Caco-2 (cell line): ENCODE measurements at places on chromosomes 4 and X.

- no peak for DNase-seq
These were observed 19.7 kb upstream of the ACSL1 start for GRCh38 chr4:184845367-184846021.

DNA sequence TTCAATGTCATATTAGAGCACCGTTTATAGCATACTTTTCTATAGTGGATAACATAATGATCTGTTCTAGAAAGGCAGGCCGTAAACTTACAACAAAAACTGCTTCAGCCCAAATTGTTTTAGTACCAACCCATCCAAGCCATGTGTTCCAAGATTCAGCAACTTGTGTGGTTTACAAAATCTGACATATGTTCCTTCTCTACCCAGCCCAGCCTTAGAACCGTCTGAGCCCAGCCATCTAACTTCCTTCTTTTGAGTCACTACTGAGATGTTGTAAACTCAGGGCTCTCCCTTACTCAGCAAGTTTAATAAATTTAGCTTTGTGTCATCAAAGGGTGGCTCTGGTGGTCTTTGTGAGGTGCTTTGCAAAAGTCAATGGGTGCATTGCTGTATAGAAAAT, 32.4 kb upstream of the REPS2 start:
- DNase-seq = no peak

- no peak for DNase-seq
These were observed 335.0 kb downstream of the BMPR1B start for GRCh38 chr4:95092766-95093165.

DNA sequence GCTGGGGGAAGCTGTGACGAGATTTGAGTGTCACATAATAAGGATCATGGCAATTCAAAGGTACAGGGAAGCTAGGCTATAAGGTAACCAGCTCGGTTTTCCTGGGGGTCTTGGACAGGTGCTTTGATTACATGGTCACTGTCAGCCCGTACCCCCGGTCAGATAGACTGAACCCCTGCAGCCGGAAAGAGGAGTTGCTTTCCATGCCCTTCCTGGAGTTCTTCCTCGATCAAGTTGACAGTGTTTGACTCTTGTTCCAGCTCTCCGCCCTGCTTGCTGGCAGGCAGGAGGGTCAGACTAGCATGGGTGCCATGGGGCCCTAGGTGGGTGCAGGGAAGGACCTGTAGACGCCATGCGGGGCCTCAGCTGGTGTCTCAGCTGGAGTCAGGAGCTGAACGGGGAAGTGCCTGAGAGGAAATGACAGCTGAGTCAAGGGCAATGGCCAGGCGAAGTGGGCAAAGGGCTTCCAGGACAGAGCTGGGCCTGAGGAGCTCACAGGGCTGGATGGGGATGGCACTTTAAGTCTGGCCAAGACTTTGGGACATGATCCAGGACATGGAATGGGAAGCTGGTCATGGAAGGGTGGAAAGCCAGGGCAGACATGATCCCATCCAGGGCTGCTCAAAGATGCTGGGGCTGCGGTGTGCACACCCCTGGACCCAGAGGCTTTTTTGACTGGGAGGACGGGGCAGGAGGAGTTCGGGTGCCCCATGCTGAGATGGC, 1.6 kb downstream of the TMEM187 start:
- DNase-seq = no peak
